Heart left ventricle (tissue), 16 donors: ENCODE measurements at places on chromosomes 1 and 21. TPM values are rescaled to one million over a fixed set of nuclear protein-coding genes. Genes with fewer than 3 reads are reported as not detected.

EPHB2 gene
- total RNA-seq, result 0.63 TPM

SPRR2E gene
- not detected for total RNA-seq

PLD5 gene
- 0.20 TPM for total RNA-seq

SLC2A5 gene
- total RNA-seq, result 1.2 TPM

CD34 gene
- 63.0 TPM for total RNA-seq

OLIG2 gene
- total RNA-seq, result not detected

KIF17 gene
- 9.3 TPM for total RNA-seq

MXRA8 gene
- total RNA-seq, result 49.3 TPM

GPR37L1 gene
- not detected for total RNA-seq

ATP1B1 gene
- total RNA-seq, result 245 TPM

MMEL1 gene
- not detected for total RNA-seq

SLC5A3 gene
- total RNA-seq, result 2.8 TPM

CCDC190 gene
- total RNA-seq, result not detected

LPAR3 gene
- 14.7 TPM for total RNA-seq

OR6Y1 gene
- total RNA-seq, result not detected

CYYR1 gene
- 16.9 TPM for total RNA-seq

NBPF10 gene
- 1.3 TPM for total RNA-seq

KCNQ4 gene
- 2.5 TPM for total RNA-seq

PCAT6 gene
- 1.0 TPM for total RNA-seq

OR6K6 gene
- total RNA-seq, result not detected

MAP7D1 gene
- 328 TPM for total RNA-seq
